Activated CD8-positive, alpha-beta memory T cell treated with anti-CD3 and anti-CD28 coated beads for 1 hour (primary cell): ENCODE measurements at places on chromosomes 16 and 17.

- DNase-seq: no peak
Measured at GRCh38 chr16:13084331-13084730, 182.9 kb downstream of the SHISA9 start.

- no peak for DNase-seq
Measured at GRCh38 chr17:3730881-3731429, 7.3 kb downstream of the HASPIN start.

- DNase-seq: no peak
Measured at GRCh38 chr17:77405867-77406732, 265.3 kb downstream of the SEC14L1 start.

GRCh38 chr16:49127103-49127502 is 154.5 kb downstream of the CBLN1 start:
- DNase-seq: no peak

DNA sequence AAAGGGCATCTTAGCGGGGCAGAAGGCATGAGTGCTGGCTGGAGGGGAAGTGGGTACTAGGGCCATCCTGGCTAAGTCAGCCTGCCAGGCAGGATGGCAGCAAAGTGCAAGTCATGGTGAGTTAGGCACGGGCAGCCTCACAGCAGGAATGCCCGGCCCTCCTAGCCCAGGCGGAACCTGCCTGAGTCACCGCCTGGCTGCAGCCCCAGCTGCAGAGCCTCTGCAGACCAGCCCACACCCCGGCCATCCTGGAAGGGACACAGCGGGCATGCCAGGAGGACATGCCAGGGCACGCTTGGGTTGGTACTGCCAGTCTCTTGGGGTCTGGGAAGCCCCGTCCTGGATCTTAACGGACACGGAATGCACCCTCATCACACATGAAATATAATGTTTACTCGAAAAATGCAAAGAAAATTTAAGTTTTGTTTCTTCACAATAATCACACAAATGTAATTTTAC is 5.0 kb upstream of the ALDH3A1 start:
- DNase-seq: no peak

- no peak for DNase-seq
Measured at GRCh38 chr17:73420897-73421296, 109.1 kb upstream of the CDC42EP4 start.

DNA sequence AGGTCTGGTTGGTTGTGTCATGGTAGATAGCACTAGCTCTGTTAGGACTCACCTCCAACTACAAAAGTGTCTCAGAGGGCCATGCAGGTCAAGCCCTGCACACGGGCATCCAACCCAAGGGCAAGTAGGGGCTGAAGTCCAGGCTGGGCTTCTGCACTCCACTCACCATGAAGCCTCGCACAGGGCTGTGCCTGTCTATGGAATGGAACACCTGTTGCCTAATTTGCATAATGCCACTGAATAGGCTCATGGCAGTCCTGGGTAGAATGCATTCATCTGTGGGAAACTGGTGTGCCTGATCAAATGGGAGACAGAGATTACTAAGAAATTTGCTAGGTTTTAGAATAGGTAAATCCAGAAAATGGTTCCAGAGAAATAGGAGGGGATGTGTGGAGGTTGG is 8.0 kb upstream of the AKAP1 start:
- no peak for DNase-seq

DNA sequence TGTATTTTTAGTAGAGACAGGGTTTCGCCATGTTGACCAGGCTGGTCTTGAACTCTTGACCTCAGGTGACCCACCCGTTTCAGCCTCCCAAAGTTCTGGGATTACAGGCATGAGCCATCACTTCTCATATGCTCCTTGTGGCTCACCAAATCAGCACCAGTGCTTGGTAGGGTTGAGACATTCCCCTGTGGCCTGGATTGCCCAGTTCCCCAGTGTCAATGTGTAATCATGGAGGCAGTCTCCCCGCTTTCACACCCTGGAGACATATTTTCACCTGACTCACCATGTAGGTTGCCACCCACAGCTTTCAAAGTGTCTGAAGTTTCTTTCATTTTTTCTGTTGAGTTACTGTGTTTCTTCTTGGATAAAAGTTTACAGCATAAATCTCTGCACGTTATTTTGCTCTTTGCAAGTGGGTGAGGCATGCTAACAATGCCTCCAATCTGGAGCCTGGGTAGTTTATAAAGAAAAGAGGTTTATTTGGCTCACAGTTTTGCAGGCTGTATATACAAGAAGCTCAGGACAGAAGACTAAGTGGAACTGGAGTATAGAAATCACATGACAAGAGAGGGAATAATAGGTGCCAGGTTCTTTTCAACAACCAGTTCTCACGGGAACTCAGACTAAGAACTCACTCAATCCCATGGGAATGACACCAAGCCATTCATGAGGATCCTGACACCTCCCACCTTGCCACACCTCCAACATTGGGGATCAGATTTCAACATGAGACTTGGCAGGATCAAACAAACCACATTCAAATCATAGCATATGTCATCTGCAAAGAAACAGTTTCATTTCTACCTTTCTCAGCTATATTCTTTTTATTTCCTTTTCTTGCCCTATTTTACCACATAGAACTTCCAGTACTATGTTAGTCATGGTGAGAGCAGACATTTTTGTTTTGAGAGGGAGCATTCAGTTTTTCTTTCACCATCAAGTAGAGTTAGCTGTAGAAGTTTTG is 113.2 kb downstream of the PHKB start:
- no peak for DNase-seq

DNA sequence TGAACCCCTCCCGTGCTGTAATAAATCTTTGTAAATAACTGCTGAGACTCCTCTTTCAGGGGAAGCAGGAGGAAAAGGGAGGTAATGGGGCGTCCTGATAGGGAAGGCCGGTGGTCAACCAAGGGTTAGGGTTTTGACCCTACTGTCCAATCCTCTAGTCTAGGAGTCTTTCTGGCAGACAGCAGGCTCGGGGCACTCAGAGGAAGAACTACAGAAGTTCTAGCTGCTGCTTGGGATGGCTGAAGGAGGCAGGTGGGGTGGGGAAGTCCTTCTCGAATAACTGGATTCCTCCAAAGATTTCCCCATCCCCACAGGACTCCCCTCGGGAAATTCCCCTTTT is 387 bp upstream of the STARD3 start:
- DNase-seq: no peak

- no peak for DNase-seq
Measured at GRCh38 chr16:71258372-71258771, 27.9 kb upstream of the HYDIN start.

GRCh38 chr16:53541326-53541725 is 38.3 kb upstream of the AKTIP start:
- DNase-seq: no peak

DNA sequence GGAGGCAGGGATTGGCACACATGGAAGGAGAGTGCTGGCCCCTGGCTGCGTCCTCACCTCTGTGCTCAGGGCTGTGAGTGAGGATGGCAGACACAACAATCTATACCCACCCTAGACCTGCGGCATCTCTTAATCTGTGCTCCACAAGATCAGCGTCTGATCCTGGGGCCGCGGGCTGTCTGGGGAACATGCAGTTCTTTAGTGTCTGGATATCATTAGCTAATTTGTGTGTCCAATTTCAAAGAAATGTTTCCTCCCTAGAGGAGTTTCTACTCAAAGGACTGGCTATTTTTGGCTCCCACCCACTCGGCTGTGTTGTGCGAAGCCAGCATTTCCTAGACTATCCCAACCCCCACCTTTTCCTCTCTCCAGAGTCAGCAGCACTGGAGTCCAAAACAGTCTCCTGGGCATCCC is 93.8 kb downstream of the GRIN2A start:
- DNase-seq: no peak

DNA sequence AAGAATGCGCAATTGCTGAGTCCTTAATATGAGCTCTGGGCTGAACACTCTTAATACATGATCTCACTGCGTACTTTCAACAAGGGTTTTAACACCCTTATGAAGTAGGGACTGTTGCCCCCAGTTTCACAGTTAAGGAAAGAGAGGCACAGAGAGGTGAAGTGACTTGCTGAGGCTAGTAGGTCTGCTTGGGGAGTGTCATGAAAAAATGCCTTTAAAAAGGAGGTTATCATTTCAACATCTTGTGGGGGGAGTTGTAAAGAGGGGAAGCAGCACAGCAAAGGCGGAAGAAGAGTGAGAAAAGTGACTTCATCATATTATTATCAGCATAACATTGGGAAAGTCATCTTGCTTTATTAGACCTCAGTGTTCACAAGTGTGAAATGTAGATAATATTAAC is 2.1 kb downstream of the CCL4L2 start:
- no peak for DNase-seq

DNA sequence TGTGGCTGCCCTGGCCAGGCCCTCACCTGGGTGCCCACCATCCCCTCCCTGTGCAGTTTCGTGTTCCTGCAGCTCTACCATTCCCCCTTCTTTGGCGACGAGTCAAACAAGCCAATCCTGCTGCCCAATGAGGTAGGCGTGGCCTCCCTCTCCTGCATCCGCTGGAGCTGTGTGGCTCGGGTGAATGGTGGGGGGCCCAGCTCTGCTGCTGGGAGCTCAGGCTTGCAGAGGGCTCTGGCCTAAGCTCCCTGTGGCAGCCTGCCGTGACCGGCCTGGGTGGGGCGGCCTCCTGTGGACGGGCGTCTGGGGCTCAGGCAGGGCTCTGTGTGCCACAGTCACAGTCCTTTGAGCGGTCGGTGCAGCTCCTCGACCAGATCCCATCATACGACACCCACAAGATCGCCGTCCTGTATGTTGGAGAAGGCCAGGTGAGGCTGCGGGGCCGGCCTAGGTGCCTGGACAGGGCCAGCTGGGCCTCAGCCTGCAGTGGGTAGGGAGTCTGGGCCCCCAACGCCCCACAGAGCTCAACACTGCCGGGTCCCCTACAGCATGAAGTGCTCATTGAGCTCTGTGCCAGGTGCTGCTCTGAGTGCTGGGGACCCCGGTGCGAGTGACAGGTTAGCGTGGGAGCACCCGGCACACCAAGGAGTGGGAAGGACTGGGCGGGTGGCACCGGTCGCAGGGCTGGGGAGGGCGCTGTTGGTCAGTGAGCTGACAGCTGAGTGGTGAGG is 37.3 kb downstream of the TSC2 start:
- DNase-seq: no peak

GRCh38 chr17:17041018-17041521 is 1.2 kb upstream of the MPRIP start:
- no peak for DNase-seq

GRCh38 chr17:80251966-80252365 is 8.7 kb upstream of the RNF213 start:
- no peak for DNase-seq

GRCh38 chr17:4596636-4597380 is 12.5 kb downstream of the SMTNL2 start:
- no peak for DNase-seq

GRCh38 chr17:29238133-29238850 is 8.4 kb upstream of the CRYBA1 start:
- DNase-seq: no peak

DNA sequence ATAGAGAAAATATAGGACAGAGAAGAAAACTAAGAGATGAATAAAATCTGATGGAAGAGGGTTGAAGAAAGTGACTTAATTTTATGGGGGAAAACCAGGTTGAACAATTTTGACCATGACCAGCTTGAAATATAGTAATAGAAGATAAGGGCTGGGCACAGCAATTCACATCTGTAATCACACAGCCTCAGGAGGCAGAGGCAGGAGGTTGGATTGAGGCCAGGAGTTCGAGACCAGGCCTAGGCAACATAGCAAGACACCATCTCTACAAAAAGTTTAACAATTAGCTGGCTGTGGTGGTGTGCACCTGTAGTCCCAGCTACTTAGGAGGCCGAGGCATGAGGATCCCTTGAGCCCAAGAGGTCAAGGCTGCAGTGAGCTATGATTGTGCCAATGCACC is 8.7 kb downstream of the MXRA7 start:
- DNase-seq: no peak

- DNase-seq: no peak
Measured at GRCh38 chr16:50246299-50247122, 19.8 kb upstream of the ADCY7 start.

DNA sequence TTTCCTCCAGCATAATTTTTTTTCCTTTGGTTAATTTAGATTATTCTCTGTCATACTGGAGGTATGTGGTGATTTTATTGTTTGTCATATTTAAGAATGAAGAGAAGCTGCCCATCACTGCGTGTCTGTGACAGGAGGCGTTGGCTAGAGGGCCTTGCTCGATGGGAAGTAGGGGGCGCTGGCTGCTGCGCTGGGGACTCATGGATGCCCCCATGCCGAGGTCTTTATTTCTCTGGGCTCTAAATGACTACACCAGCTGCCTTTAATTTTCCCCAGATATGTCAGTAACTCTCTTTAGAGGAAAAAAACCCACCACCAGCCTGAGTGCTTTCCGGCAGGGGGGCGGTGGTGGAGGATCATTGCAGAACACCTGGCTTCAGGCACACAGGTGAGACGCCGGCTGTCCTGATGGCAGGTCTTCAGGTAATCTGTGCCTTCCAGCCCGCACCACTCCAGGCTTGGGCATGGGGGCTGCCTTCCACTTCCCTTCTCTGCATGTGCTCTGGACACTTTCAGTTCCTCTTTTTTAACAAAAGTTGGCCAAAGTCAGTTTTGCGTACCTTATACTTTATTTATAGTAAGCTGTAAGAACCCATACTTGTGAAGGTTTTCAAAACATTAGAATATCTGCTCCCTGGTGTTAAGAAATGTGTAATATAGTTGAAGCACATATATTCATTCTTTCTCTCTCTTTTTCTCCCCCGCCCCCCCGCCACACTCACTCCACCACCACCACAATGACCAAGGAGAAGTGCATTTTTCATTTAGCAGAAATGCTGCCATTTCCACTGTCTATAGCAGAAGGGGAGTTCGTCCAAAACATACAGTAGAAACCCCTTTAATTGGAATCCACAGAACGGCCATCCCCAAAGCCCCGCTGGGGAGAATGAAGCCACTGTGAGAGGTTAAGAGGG is 192.7 kb downstream of the RPTOR start:
- DNase-seq: no peak

GRCh38 chr17:33896263-33896662 is 358.8 kb upstream of the CCL2 start:
- DNase-seq: no peak

- DNase-seq: no peak
Measured at GRCh38 chr16:89093602-89094251, at the start of gene ACSF3. ACSF3 (plus strand) TSS chr16:89093852; CDS start chr16:89100682, 6,830 bp downstream.

DNA sequence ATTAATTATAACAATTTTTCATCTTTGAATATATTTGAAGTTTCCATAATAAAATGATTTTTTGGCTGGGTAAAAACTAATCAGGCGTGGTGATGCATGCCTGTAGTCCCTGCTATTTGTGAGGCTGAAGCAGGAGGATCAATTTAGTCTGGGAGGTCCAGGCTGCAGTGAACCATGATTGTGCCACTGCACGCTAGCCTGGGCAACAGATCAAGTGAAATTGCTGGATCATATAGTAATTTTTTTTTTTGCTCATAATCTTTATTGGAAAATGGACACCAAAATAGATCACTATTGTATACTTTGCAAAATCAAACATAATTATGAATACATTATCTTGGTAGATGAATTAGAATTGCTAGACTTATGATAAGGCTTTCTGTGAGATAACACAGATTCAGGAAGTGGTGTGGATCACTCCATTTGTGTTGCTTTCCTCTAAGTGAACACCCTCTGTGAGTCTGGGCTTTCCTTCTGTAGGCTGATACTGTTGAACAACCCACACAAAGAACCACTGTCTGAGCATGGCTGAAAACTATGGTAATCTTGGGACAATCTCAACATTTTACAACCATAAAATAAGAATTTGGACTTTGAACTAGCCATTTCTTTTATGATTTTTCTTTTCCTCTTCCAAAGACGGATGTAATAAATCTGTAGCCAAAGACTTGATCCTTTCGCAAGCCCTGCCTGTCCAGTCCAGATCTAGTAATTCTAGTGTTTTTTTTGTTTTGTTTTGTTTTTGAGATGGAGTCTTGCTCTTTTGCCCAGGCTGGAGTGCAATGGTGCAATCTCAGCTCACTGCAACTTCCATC is 5.6 kb upstream of the ST3GAL2 start:
- DNase-seq: no peak

- DNase-seq: no peak
Measured at GRCh38 chr17:66964930-66965800, 658 bp downstream of the CACNG4 start.
